Fibroblast of lung (primary cell): ENCODE measurements at places on chromosomes 4 and X. TPM values are rescaled to one million over a fixed set of nuclear protein-coding genes. Genes with fewer than 3 reads are reported as not detected.

The SERPINA7 gene
- not detected in 2 replicates for total RNA-seq

The AFF2 gene
- total RNA-seq: under 0.01 and 0.26 TPM in 2 replicates

The CLCN4 gene
- 2.1 and 4.0 TPM in 2 replicates for total RNA-seq

The NDST3 gene
- not detected in 2 replicates for total RNA-seq

The OCIAD1 gene
- total RNA-seq: 75.8 and 92.8 TPM in 2 replicates

The RNF4 gene
- total RNA-seq: 32.4 and 45.6 TPM in 2 replicates

The USP11 gene
- 37.0 and 47.9 TPM in 2 replicates for total RNA-seq

The HMGB3 gene
- 5.4 and 8.8 TPM in 2 replicates for total RNA-seq

The RIPPLY1 gene
- total RNA-seq: not detected in 2 replicates

The TCEAL1 gene
- 35.5 and 37.5 TPM in 2 replicates for total RNA-seq
